Activated naive CD4-positive, alpha-beta T cell (primary cell): ENCODE measurements at places on chromosomes 6 and 20.

DNA sequence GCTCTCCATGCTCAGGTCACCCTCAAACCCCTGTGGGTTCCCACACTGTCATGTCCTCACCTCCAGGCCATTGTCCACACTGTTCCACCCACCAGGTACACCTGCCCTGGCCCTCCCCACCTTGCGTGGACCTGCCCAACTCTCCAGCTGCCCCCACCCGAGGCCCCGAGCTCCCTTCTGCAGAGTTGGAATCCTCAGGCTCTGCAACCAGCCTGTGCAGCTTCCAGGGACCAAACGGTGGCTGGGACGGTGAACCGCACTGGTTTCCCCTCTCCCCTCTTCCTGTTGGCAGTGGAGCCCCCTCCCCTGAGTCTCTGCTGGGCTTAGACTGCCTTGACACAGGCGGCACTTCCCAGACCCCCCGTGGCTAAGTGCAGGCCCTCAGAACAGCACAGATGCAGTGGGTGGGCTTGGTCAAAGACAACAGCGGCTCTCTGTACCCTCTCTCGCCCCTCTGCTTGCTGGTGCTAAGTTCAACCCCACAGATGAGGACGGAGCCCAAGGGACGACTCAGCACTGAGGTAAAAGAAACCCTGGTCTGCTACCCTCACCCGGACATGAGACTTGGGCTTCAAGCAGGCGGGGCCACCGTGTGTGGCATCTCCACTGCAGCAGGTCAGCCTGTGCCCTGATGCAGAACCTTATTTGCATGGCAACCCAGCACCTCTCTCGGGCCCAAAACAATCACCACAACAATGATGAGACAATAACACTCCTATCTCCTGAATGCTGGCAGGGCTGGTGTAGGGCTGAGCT, 11.0 kb downstream of the ZBP1 start:
- no peak for DNase-seq

- DNase-seq = no peak
Observed at GRCh38 chr6:163162874-163163213, 251.7 kb upstream of the QKI start.

DNA sequence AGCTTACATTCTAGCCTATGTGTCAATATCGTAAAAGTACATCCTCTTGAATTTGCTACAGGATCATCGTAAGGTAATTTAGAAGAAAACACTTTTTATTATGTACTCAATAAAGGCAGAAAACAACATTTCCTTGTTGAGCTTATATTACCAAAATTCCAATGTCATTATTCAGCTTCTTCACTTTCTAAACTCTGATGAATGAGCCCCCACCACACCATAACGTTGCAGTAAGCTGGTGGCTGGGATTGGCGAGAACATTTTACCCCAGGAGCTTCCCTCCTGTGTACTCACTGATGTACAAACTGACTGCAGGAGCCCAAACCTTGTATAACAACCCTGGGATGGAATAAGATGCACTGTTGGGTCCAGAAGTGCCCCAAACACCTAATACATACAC, 238.1 kb upstream of the MARCKS start:
- DNase-seq = no peak

- DNase-seq = no peak
Observed at GRCh38 chr6:24228681-24229255, 102.8 kb downstream of the NRSN1 start.

GRCh38 chr6:736657-737446, 43.9 kb upstream of the EXOC2 start:
- no peak for DNase-seq

DNA sequence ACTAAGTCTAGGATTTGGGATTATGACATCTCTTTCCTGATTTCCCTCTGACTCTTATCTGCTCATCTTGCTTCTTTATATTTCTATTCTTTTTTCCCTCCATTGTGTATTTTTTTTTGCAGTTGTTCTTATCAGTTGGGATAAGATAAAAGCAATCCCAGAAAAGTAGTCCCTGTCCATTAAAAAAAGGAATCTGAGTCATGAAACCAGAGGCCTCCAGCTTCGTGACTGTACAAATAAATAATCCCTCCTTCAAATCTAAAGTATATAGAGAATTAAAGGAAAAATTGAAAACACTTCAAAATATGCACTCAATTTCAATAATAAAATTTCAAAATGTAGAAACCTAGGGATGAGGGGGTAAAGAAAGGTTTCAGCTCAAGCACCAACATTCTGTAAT, 317.8 kb upstream of the NT5E start:
- no peak for DNase-seq

GRCh38 chr6:143934331-143934730, 70.1 kb downstream of the ZC2HC1B start:
- DNase-seq = no peak

- DNase-seq = no peak
Observed at GRCh38 chr6:33826537-33826936, 22.7 kb upstream of the MLN start.
